ENCODE measurements at places on chromosomes 2 and 18. TPM values are rescaled to one million over a fixed set of nuclear protein-coding genes. Genes with fewer than 3 reads are reported as not detected.

DNA sequence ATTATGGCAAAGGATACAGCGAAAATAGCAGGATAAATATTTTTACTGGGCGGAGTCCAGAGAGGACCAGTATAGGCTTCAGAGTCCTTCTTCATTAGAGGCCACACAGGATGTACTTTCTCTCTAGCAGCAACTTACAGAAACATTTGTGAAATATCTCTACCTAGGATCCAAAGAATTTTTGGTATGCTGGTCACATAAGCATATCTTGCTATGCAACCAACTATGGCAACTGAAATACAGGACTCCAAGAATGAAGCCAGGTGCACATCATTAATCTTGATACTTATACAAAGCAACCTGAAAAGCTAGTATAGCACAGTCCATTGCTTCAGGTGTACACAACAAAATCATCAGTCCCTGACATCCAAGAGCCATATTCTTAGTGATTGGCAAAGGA lies 59.1 kb upstream of the NABP1 start:
- no peaks in the 10 kb centered on the region for H3K27me3 ChIP-seq
- no peak for DNase-seq
- H3K27ac ChIP-seq, result no peak overlapping the region
- H3K36me3 ChIP-seq, result no peaks in the 10 kb centered on the region

- H3K4me1 ChIP-seq, result no peaks in the 10 kb centered on the region
- H3K27me3 ChIP-seq, result no peaks in the 10 kb centered on the region
- DNase-seq, result no peak
- no peak overlapping the region for H3K4me3 ChIP-seq
- H3K36me3 ChIP-seq, result no peaks in the 10 kb centered on the region
- H3K27ac ChIP-seq, result no peak overlapping the region
These were observed 66.4 kb upstream of the CCBE1 start for GRCh38 chr18:59763541-59764136.

DNA sequence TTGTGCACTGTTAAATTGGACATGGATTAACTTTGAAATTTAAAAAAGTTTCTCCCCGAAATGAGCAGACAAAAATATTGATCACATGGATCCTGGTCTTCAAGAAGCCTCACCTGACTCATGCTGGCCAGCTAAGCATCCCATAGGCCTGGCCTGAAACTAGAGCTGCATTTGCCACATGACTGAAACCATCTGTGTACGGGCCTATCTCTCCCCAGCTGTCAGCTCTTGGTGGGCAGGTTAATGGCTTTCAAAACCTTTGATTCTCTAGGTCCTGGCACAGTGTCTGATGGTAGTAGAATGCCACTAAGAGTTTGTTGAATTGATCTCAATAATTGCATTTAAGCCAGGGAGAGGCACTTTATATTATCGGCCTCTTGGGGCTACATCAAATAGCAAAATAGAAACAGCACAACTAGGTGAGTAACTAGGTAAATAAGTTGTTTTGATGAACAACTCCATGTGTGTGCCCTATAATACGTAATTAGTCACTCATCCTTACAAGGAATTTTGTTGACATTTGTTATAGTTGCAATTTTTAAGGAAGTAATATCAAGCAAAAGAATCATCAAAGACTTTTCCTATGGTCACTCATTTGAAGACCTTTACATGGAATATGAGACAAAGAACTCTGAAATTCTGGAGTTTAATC lies 251.1 kb downstream of the SP3 start:
- no peak overlapping the region for H3K4me3 ChIP-seq
- no peaks in the 10 kb centered on the region for H3K36me3 ChIP-seq
- no peaks in the 10 kb centered on the region for H3K27me3 ChIP-seq
- H3K4me1 ChIP-seq, result no peaks in the 10 kb centered on the region

- H3K4me3 ChIP-seq, result no peak overlapping the region
- no peak for DNase-seq
- H3K36me3 ChIP-seq, result no peaks in the 10 kb centered on the region
- H3K27me3 ChIP-seq, result no peaks in the 10 kb centered on the region
- no peak overlapping the region for H3K27ac ChIP-seq
- H3K4me1 ChIP-seq, result no peaks in the 10 kb centered on the region
These were observed 104.8 kb downstream of the LBH start for GRCh38 chr2:30336084-30336483.

The ZSWIM2 gene
- not detected for total RNA-seq

Data from breast epithelium (tissue), 4 donors.